COR-L47 (cell line): ENCODE measurements at places on chromosomes 1 and 21.
A peak's percentile ranks its signal among the peaks of the same experiment; 100 is the strongest.

DNA sequence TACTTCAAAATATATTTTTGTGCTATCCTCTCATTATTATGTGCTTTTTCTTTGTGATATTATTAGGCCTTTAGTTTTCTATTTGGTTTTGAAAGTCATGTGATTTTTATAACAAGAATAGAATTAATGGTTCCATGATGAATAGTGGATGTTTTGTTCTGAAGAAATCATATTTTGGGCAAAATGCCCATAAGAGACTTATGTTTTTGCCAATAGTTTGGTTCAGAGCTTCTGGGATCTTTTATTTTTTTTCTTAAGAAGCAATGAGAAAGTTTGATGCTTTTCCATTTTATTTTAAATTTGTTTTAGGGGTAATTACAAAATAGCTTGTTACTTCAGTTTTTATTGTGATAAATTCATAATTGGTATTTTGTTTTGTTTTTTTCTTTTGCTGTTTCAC lies 49.8 kb downstream of the LYPLAL1 start:
- DNase-seq, result no peak

DNA sequence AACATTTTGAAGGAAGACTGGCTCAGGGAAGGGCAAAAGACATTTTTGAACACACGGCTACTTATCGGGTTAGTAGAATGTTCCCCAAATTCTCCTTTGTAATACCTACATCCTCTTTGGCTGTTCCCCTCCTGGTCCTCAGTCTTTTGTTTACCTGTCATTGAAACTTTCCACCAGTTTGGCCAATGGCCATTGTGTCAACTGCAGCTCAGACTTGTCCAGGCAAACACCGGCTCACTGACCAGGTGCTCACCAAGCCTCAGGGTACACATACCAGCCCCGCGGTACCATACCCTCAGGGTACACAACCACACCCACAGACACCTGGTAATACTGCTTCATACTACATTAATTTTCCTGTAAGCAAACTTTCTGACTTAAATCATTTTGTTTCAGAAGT lies 84.8 kb upstream of the ZNF648 start:
- DNase-seq, result no peak

GRCh38 chr21:27206368-27206982 lies 239.6 kb upstream of the ADAMTS5 start:
- DNase-seq, result no peak

DNA sequence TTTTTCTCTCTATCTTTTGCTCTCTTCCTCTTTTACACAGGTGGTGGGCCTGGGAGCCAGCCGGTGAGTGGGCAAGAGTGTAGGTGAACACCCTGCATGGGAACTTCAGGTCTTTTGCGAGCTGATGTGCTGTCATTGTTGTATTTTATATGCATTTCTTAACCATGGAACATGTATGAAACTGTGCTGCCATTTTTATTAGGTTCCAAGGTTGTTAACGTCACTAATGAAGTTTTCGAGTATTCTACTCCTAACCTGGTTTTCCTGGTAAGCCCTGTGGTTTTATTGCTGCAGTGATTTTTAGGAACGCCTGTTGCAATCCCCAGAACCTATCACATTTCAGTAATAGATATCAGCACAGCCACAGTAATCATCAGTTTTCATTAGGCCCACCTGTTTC lies 14.8 kb upstream of the NID1 start:
- no peak for DNase-seq

GRCh38 chr1:203056012-203056411 lies 29.7 kb downstream of the PPFIA4 start:
- no peak for DNase-seq

DNA sequence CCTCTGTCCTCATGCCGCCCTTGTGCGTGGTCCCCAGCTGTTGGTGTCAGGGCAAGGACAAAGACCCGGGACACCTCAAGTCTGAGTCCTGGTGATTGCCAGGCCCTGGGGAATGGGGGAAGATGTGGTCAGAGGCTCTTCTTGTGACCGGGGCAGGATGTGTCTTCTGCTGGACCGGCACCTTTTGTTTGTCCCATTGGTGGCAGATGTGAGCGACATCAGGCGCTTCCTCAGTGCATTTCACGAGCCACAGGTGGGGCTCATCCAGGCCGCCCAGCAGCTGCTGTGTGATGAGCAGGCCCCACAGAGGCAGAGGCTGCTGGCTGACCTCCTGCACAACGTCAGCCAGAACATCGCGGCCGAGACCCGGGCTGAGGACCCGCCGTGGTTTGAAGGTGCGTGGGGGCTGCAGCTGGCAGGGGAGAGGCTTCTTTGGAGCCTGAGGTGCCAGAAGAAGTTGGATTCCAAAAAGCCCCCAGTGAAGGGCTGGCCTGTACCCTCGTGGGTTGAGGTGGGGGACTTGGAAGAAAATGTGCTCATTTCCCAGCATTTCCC lies 8.4 kb downstream of the DFFB start:
- DNase-seq, result no peak

- DNase-seq, result no peak
Observed at GRCh38 chr1:25757151-25757845, 42.7 kb upstream of the SELENON start.

- no peak for DNase-seq
Observed at GRCh38 chr1:21301794-21302440, 11.7 kb upstream of the ECE1 start.

- DNase-seq, result peak; percentile 51
Observed at GRCh38 chr1:84260852-84261518, 40.5 kb upstream of the SAMD13 start.

DNA sequence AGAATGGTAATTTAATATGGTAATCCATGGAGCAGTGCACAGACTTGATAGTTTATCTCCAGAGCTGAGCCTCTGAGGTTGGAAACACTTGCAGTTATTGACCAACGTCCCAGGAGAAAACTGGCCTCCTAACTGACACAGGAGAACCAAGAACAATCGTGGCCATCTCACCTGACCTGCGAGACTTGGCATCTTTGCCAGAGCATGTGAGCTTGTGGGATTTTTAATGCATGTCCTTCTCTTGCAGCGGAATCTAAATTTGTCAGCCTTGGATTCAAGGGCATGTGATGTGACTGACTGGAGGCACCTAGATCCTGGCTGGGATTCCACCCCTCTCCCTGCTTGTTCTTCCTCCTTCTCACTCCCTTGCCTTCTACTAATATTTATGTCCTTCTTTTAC lies 27.8 kb upstream of the SLC26A9 start:
- DNase-seq, result no peak

DNA sequence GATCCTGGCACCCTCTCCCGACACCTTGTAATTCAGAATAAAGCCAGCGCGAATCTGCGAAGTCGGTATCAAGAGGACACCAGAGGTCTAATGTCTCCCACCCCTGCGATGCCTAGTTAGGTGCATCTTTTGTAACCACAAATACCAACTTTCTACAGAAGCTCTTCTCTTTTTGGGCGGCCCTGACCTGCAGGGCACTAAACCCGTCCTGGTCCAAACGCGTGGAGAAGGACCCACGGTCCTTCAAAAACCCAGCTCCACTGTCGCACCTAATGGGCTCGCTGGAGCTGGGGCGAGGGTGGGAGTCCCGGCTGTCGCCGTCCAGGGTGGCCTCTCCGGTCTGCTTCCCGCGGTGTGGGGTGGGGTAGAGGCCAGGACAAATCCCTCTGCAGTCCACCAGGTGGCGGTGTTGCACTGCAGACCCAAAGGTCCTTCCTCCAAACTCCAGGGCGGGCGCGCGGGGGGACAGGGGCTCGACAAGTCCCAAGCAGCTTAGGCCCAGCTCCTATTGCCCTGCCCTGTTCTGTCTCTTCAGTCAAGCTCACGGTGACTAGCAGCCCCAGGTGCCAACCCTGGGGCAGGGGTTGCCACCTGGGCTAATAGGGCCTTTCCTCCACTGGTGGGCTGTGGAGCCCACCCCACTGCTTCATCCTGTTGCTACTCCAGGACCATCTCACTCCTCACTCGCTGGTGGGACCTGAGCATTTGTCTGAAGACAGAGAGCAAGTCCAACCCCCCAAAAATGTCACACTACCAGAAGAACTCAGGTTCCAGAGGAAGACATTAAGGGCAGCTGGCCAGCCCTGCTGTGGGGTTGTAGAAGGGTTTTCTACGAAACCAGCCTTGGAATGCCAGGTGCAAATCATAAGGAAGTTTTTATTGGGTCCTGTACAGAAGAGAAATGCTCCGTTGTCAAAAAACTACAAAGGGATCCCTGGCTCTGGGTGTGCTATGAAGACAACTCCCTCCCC lies 2.8 kb downstream of the HES3 start:
- DNase-seq, result peak; percentile 77

- DNase-seq, result no peak
Observed at GRCh38 chr1:156475568-156476500, 24.7 kb downstream of the MEF2D start.

GRCh38 chr1:48030696-48031365 lies 33.6 kb upstream of the TRABD2B start:
- DNase-seq, result no peak

DNA sequence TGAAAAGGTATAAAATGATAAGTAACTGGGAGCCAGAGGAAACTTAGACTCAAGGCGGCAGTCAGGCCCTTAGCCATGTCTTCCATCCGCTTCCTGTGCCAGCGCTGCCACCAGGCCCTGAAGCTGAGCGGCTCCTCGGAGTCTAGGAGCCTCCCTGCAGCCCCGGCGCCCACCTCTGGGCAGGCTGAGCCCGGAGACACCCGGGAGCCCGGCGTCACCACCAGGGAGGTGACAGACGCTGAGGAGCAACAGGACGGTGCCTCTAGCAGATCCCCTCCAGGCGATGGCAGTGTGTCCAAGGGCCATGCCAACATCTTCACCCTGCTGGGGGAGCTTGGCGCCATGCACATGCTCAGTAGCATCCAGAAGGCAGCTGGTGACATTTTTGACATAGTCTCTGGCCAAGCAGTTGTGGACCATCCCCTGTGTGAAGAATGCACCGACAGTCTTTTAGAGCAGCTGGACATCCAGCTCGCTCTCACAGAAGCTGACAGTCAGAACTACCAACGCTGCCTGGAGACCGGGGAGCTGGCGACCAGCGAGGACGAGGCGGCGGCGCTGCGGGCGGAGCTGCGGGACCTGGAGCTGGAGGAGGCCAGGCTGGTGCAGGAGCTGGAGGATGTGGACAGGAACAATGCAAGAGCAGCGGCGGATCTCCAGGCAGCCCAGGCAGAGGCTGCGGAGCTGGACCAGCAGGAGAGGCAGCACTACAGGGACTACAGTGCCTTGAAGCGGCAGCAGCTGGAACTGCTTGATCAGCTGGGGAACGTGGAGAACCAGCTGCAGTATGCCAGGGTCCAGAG lies at the start of gene BECN2:
BECN2 (plus strand) TSS at position 76 of the 803 bp plus-strand sequence; CDS start at position 76, 0 bp downstream.
- no peak for DNase-seq
